ENCODE measurements at places on chromosomes 3 and 15. TPM values are rescaled to one million over a fixed set of nuclear protein-coding genes. Genes with fewer than 3 reads are reported as not detected.

CIAO2A gene
- polyA plus RNA-seq = 75.9 TPM

FSTL1 gene
- polyA plus RNA-seq = 79.0 TPM

ANKUB1 gene
- 1.4 TPM for polyA plus RNA-seq

C3orf70 gene
- polyA plus RNA-seq = 0.45 TPM

GRCh38 chr15:25170113-25170731, 215.4 kb downstream of the SNRPN start:
- DNase-seq = no peak

POPDC2 gene
- polyA plus RNA-seq = 1.6 TPM

PPP2R3A gene
- polyA plus RNA-seq = 1.6 TPM

GRCh38 chr15:44545913-44546802, 9.2 kb downstream of the EIF3J start:
- DNase-seq = no peak

- no peak for DNase-seq
Measured at GRCh38 chr3:217099-217813, 20.7 kb downstream of the CHL1 start.

- DNase-seq = no peak
Measured at GRCh38 chr15:31782951-31783350, 247.4 kb upstream of the CHRNA7 start.

IL12A gene
- polyA plus RNA-seq = 2.9 TPM

All from lung (tissue), 17 donors.